ENCODE measurements at places on chromosomes 7 and 10.

DNA sequence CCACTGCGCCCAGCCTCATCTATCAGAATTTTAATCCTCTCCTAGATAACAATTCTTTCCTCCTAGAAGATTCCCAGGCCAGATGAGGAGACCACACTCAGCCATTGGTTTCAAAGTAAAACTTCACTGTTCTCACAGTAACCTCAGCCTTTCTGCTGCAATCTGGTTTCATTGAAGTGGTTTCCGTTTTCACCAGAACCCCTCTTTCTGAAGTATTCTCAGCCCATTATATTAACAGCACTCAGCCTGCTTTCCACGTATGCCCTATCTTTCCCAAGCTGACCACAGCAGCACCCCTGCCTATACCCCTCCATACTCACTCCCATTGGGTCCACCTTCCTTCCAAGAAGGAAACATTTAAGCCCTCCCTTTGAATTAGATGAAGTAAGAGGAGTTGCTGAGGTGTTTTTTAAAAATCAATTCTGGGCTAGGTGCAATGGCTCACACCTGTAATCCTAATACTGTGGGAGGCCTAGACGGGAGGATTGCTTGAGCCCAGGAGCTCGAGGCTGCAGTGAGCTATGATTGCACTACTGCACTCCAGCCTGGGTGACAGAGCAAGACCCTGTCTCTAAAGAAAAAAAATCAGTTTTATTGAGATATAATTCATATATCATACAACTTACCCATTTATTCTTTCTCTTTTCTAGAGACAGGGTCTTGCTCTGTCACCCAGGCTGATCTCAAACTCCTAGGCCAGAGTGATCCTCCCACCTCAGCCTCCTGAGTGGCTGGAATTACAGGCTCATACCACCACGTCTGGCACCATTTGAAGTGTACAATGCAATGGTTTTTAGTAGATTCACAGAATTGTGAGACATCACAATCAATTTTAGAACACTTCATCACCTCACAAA lies 11.3 kb downstream of the PLAU start:
- no peak for DNase-seq

GRCh38 chr10:33260403-33261149 lies 73.9 kb downstream of the NRP1 start:
- no peak for DNase-seq

DNA sequence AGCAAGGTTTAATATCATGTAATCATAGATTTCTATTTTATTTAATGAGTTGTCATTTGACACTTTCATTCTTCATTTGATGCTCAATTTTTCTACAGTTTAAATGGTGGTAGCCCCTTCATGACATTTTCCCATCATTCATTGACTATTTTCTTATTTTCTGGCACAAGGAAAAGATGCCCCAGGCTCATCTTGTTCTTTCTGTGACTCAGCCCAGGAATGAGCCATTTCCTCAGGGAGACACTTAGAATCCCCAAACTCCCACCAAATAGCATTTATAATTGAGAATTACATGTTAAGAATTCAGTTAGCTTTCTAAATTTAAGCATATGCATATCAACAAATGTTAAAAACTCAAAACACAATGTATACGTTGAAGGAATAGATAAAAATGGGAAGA lies 222.3 kb downstream of the KIF20B start:
- no peak for DNase-seq

- no peak for DNase-seq
These were observed 43.1 kb upstream of the TUBB8 start for GRCh38 chr10:92153-92552.

GRCh38 chr7:135265637-135266036 lies 32.0 kb downstream of the STRA8 start:
- DNase-seq, result no peak

DNA sequence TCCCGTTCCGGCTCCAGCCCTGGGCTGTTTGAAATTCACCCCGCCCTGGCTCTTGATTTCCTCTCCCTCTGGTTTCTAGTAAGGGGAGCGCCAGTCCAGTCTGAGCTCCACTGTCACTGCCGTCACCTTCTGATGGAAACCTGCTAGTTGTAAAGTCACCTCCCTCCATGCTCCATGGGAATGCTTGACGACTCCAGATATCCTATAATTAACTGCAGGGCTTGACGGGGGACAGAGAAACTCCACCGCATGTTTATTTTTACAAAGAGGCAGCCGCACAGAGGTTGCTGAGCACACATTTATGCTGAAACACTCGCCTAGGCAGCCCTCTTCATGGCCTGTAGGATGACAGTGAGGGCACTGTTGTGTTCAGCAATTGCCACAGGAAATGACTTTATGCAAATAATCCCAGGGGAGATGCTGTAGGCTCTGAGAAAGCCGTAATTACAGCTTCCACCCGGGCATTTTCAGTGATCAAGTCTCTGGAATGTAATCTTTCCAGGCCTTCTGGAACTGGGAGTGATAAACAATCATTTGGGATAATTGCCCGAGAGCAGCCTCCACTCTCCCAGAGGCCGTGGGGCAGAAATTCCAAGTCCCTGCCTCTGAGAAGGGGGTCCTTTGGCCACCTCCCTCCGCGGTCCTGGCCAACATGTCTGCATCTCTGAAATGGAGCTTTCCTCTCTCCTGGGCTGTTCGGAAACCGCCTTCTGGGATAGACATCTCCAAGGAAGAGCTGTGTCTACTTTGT lies 300.5 kb downstream of the KLF6 start:
- DNase-seq, result no peak

Data from activated T-helper 1 cell treated with anti-CD3 and anti-CD28 coated beads, Interleukin-2, amount 50 U/mL, for 16 hours (primary cell).